ENCODE measurements at places on chromosomes 3 and 15.

DNA sequence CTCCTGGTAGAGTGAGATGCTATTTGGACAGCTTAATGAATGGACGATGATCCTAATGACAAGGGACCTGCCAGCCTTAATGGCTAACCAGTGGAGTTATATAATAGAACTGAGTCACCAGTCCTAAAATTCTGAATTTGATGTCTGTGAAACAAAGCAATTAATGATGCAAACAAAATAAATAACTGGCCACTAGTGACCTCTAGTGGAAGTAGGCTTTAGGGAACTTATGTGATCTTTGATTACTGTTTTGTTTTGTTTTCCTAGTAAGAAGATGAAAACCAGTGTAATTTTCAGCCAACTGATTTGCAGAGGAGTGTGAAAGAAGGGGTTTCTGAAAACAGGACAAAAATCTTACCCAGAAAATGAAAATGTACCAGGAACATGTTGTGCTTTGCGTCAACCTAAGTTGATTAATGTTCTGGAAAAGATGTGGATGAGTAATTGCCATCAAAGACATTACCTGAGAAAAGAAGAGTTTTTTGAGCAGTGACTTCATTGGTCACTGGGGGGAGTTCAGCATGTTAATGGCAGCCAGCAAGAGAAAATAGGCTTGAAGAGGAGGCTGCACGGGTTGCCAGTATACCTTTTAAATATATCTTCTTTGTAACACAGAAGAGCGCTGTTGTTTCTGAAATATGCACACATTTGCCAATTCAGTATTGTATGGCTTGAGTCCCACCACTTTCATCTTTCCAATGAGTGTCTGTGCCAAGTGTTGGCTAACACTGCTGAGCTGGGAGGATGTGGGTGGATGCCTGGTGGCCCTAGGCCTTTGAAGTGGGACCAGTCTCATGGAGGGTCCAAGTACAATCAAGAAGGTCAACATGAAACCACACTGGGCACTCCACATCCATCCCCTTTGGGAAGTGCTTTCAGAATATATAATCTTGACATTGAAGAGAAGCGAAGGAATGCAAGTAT is 9.3 kb downstream of the VEPH1 start:
- DNase-seq, result peak; percentile 76

GRCh38 chr3:184045995-184046394 is 6.9 kb upstream of the HTR3C start:
- DNase-seq, result no peak

DNA sequence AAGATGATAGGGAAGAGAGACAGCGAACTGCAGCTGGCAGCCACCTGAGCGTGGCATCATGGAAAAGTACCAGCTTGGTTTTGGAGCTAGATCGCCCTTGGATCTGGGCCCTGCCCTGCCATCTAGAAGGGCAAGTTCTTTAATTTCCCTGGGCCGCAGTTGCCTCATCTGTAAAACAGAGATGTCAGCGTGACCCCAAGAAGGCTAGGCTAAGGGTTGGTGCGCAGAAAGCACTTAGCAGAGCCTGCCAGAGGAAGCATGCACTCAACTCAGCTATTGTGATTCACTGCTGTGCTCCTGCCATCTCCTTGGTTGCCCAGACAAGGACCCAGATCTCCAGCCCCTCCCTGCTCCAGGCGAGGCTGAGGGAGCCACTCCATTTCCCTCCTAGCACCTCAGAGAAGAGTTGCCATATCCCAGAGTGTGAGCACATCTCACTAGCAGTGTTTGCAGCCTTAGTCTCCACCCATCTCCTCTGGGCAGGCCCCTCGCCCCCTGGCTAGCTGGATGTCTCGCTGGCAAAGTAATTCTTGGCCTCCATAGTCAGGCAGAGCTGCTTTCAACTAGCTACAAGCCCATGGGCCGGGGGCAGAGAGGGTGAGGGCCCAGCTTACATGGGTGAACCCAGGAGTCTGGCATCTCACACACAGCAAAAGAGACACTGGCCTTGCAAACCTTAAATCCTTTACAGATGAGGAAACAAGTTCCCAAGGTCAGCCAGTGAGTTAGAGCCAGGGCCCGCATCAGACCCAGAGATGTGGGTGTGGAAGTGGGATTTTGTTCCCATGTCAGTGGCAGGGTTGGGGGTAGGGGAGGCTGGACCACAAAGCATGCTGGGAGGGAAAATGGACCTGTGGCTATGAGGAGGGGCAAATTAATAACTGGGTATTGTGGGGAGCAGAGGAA is 280.7 kb upstream of the TLE3 start:
- no peak for DNase-seq

DNA sequence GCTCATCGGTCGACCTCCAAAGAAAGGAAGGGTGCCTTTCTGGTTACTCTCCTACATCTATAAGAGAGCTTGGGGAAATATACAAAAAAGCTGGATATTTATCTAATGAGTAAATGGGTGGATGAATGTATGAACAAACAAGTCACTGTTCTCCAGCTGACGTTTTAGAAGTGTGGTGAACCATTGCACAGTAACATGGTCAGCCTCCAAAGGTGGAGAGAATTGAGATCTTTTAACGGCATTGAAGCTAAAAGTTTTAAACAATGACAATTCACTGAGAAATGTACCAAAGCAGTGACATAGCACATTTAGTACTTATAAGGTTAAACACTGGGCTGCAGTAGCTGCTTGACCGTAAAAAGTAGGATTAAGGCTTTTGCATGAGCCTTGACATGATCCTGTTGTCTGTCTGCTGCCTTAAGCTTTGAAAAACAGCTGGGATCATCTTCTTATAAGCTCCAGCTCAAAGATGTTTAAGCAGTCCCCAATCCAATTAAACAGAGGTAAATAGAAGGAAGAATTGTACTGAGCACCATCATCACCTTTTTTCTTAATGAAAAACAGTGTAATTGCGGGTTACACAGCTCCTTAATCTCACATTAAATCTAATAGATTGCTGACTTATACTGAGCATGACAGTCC is 222.9 kb downstream of the WDR72 start:
- no peak for DNase-seq

GRCh38 chr3:178320456-178321351 is 215.5 kb upstream of the KCNMB2 start:
- DNase-seq, result peak; percentile 82

GRCh38 chr15:41417418-41418195 is 712 bp downstream of the RTF1 start:
- DNase-seq, result peak; percentile 24

- DNase-seq, result no peak
Measured at GRCh38 chr3:127207727-127208482, 15.0 kb downstream of the PRR23E start.

DNA sequence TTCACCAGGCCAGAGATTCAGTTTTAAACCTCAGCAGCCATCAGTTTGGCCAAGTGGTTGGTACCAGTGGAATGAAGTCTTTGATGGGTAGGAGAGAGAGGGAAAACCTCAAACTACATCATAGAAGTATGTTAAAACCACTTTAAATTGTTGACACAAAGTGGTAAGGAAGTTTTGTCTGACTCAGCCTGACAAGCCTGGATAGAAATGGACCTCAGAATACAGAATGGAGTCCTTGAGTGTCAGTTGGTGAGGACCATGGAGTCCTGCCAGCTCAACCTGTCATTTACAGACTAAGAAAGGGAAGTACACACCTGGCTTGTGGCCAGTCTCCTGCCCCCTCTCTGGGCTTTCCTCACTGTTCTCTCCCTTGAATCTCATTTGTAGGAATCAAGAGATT is 12.1 kb downstream of the EAF1 start:
- DNase-seq, result no peak

DNA sequence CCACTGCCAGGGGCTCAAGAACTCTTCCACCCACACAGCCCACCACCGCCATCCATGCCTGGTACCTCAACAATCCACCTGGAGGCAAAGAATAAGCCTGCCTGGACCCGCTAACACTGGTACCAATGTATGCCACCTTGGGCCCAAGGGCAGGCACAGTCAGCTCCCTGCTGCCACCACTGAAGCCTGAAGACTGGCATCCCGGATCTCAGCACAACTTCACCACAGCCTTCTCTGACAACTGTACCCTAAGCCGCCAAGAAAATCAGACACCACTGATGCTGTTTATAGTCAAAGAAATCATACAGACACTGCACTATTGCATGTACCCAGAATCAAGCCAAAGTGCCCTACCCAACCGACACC is 56.3 kb downstream of the IGSF11 start:
- DNase-seq, result no peak

- DNase-seq, result no peak
Measured at GRCh38 chr3:150407051-150407807, 869 bp upstream of the TSC22D2 start.

GRCh38 chr15:40736575-40736974 is 18.5 kb downstream of the RMDN3 start:
- no peak for DNase-seq

GRCh38 chr3:71517271-71517791 is 66.2 kb downstream of the FOXP1 start:
- DNase-seq, result no peak

GRCh38 chr3:9864200-9864927 is 15.7 kb downstream of the CIDEC start:
- peak; percentile 63 for DNase-seq

- DNase-seq, result no peak
Measured at GRCh38 chr3:11726146-11726545, 82.4 kb upstream of the VGLL4 start.

DNA sequence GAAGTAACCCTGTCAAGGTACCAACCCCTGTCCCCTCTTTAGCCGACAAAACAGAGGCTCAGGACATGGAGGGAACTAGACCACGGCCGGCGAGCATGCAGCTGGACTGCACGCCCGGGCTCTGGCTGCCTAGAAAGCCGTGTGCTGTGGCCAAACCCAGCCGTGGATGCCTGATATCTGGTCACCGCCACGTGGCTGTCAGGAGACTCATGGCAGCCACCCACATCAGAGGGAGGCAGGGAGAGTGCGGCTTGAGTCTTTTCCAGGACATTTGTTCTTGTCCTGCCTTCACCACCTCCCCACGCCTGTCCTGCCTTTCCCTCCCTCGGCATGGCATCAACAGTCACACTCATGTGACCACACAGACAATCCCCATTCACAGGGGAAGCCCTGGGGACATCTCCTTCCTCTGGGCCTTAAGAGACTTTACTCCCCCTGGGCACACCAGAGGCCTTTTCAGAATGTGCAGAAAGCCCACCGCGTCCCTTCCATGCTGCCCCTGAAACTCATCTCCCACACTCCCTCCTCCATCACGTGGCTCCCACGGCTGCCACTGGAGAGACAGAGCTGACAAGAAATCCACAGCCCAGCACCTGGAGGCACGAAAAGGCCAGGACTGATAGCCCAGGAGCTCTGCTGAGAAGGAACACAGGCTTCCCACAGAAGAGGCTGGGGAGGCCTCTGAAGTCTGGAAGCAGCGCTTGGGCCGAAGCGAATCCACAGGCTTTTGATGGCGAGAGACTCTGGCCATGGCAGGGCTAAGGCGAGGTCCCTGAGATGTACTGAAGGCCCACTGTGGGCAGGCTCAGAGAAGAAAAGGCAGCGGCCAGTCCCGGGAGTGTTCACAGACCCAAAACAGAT is 71.2 kb upstream of the IQSEC1 start:
- no peak for DNase-seq

DNA sequence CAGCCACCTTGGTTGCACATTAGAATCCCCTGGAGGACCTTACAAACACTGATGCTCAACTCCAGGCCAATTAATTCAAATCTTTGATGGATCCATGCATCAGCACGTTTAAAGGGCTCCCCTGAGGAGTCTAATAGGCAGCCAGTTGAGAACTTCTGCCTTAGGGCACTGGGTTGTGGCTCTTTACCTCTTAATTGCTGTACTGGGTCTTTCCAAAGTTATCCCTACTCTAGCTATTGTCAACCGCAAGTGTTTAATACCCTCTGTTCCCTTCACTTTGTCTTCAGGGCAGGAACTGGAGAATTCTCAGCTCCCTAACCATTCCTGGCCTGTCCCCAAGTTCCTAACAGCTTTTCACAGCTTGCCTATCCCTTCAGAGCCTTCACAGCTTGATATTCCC is 15.0 kb upstream of the FAM174B start:
- DNase-seq, result no peak

- DNase-seq, result no peak
Measured at GRCh38 chr3:36992806-36993325, at the start of gene EPM2AIP1. Gene EPM2AIP1 (minus strand): TSS chr3:36993131. CDS start chr3:36993077, 54 bp downstream.

GRCh38 chr15:68295014-68295805 is 17.7 kb downstream of the FEM1B start:
- DNase-seq, result no peak

DNA sequence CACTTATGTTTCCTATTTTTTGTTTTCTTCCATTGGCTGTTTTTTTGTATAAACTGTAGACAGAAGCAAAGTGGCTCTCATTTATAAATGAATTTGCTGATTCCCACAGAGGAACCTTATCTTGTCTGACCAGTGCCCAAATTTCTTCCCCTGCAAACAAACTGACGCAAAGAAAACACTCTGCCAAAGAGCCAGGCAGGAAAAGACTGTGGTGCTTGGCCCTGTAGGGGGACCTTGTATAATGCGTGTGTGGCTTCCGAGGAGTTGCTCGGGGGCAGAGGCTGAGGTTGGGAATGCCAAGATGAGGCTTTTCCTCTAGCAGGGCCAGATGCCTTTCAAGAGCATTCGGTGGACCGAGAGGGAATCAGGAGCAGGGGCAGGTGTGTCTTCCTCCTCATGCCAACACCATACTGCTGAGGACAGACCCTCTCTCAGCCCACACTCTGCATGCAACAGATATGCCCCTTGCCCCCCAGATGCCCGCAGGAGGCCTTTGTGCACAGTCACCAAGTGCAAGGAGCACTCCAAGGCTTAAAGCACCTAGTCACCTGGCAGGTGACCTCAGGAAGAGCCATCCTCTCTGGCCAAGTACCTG is 104.3 kb upstream of the ABHD17C start:
- no peak for DNase-seq

DNA sequence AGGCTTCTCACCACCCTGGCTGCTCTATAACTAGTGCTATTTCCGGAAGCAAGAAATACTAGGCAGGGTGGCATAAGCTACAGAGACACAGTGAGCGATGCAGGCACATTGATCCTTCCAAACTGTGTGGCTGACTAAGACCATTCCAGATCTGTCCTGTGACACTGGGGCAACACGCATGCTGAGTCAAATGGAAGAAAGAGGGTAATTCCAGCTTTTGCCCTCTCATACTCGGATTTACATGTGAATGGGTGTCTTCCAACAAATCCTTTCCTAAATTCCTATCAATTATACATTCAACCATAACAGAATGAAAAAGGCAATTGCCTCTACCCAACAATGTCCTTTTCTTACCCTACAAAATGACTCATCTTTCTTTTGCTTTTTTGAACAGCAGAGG is 5.1 kb downstream of the FSIP1 start:
- DNase-seq, result no peak

- no peak for DNase-seq
Measured at GRCh38 chr15:92614301-92614700, 41.3 kb downstream of the FAM174B start.

- peak; percentile 71 for DNase-seq
Measured at GRCh38 chr3:178455226-178455625, 81.0 kb upstream of the KCNMB2 start.

- DNase-seq, result no peak
Measured at GRCh38 chr3:162597226-162597625, 1100.6 kb downstream of the OTOL1 start.

GRCh38 chr3:98764472-98764884 is 1.3 kb downstream of the ST3GAL6 start:
- DNase-seq, result no peak

- DNase-seq, result no peak
Measured at GRCh38 chr15:79113831-79114230, 23.3 kb upstream of the RASGRF1 start.
